ENCODE measurements at places on chromosomes 16 and 17.
A peak's percentile ranks its signal among the peaks of the same experiment; 100 is the strongest.

DNA sequence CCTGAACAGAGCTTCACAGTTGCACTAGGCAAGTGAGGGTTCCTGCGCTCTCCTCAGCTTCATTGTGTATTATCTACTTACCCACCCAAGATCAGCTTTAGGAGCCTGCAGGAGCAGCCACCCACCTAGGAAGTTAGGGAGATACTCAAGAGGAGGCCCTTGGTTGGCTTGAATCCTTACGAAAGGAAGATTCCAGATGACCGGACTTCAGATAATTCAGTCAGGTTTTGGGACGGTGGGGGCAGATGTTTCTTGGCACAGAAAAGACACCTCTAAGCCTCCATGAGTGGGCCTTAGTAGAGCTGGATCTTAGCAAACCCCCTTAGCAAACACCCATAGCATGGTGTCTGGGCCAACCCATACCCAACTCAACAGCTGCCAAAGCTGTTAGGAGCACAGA, 2.4 kb upstream of the CBFB start:
- no peak for DNase-seq

GRCh38 chr16:21001262-21001661, 100.7 kb downstream of the LYRM1 start:
- no peak for DNase-seq

GRCh38 chr16:90040152-90041023, 21.1 kb upstream of the DBNDD1 start:
- no peak for DNase-seq

DNA sequence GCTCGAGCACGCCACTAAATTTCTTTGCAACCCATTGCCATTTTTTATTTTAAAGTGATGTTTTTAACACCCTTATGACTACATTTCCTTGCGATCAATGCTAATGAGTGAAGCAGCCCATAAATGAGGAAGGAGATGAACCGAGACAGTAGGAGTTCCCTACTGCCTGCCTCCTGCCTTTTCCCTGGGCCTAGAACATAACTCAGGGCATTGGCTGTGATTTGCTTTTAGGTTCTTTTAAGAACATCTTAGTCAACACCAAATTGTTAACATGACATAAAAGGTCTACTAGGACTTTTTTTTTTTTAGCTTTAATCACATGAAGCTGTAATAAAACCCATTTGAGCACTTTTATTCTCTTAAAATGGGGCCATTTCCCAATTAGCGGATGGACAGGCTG, 81.3 kb downstream of the MAP2K6 start:
- no peak for DNase-seq

- no peak for DNase-seq
Observed at GRCh38 chr17:57256708-57257112, 387 bp downstream of the MSI2 start.

DNA sequence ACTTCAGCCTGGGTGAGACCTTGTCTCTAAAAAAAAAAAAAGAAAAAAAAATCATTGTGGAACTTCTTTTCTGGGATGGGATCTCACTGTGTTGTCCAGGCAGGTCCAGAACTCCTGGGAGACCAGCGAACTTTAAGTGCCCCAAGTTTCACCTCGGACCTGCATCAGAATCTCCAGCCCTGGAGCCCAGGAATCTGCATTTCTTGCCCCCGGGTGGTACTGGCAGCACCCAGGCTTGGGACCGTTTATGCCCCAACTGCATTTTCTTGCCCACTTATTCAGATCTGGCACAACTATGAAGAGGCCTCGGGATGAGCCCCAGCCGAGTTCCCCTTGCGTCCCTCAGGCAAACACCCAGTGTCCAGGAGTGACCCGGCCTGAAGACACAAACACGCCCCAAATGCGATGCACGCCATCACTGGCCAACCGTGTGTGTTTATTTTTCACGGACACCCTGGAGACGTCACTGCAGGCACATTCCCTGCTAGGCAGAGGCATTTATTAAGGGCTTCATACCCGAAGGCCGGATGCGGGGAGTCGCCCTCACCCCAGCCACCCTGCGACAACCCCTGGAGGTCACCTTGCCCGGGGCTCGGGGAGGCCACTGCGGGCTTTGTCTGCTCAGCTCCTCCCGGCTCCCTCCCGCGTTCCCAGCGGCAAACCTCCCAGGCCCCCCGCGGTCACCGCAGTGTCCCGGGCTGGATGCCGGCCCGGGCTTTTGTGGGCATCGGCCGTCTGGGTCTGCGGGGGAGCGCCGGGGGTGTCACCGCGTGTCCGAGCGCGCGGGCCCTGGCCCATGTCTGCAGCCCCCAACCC, 684 bp upstream of the SPIRE2 start:
- DNase-seq, result no peak

GRCh38 chr16:50565428-50565827, 17.2 kb downstream of the NKD1 start:
- DNase-seq, result no peak

- no peak for DNase-seq
Observed at GRCh38 chr17:76383546-76384221, 725 bp upstream of the SPHK1 start.

GRCh38 chr17:64111831-64112230, 18.1 kb downstream of the ERN1 start:
- no peak for DNase-seq

- DNase-seq, result no peak
Observed at GRCh38 chr17:68860941-68861340, 94.3 kb downstream of the ABCA8 start.

DNA sequence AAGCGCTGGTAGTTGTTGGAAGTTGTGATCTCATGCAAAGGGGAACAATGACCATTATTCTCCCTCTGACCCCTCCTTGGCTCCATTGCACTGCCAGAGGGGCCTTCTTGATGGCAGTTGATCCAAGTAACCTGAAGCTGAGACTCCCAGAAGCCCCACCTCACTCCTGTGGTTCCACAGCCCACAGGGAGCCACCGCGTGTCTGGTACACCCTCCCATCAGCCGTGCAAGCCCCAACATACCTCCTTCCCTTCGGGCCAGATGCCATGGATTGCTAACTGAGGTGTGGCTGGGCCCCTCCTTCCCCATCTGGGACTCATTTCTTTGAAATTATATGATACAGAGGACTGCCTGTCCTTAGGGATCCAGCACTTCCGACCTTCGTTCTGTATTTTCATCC, 17.8 kb downstream of the SAP30BP start:
- peak; percentile 90 for DNase-seq

GRCh38 chr17:42291129-42291528, 2.8 kb downstream of the STAT5A start:
- DNase-seq, result no peak

GRCh38 chr16:19573997-19574396, 18.5 kb downstream of the VPS35L start:
- DNase-seq, result no peak

DNA sequence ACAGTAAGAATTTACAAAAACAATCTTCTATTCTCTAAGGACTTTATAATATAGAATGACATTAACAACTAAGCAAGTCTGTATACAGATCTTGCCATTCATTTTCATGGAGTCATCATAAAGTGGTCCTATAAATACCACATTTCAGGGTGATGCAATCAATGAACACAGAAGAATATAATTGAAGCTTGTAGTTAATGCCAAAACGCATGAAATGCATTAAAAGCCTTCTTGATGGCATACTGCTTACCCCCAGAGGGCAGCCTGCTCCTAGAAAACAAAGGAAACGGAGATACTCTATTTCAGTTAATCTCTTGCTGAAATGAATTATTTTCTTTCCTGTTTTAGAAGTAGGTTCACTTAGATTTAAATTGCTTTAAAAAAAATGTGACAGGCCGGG, 45.2 kb upstream of the STAC2 start:
- DNase-seq, result no peak

DNA sequence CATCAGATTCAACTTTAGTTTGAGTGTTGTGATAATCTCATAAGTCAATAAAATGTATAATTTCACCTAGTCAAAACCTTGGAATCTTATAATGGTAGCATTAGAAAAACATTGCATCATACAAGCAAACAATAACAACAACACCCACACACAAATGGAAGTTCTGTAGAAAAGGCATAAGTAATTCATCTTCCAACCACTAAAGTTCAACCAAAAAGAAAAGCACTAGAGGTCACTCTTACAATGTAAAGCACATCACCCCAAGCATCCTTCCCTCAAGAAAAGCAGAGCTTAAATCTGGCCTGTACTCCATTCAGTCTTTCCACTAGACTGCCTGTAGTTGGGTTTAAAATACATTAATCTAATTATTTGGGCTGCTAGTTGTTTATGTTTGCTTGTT, 1.8 kb downstream of the CNTNAP4 start:
- DNase-seq, result no peak

DNA sequence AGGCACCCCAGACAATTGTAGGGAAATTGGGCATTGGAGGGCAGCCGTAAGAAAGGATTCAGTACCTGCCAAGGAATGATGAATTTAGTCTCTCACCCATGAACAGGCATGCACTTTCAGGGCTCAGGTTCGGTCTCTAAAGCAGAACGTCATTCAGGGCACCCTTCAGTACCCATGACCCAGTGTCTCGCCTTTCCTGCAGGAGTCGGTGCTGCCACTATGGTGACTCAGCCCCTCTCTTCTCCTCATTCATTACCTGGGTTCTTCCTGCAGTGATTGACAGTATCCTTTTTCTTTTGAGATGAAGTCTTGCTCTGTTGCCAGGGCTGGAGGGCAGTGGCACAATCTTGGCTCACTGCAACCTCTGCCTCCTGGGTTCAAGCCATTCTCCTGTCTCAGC, 8.4 kb downstream of the SOST start:
- DNase-seq, result no peak

GRCh38 chr17:66348584-66349165, 46.3 kb downstream of the PRKCA start:
- no peak for DNase-seq

DNA sequence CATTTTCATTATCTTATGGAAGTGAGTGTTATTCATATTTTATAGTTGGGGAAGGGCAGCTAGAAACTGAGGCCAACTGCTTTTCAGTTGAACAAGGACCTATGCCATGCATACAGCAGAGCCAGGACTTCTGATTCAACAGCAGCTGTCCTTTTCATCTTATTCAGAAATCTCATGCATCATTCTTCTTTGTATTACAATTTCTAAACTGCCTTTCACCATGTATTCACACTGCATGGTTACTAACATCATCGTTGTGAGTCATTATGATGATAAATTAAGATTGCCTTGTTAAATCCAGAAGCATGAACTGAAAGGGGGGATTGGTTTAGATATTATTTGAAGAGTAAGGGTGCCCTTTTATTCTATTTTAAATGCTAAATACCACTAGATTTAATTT, 1470.1 kb upstream of the GOT2 start:
- DNase-seq, result no peak

DNA sequence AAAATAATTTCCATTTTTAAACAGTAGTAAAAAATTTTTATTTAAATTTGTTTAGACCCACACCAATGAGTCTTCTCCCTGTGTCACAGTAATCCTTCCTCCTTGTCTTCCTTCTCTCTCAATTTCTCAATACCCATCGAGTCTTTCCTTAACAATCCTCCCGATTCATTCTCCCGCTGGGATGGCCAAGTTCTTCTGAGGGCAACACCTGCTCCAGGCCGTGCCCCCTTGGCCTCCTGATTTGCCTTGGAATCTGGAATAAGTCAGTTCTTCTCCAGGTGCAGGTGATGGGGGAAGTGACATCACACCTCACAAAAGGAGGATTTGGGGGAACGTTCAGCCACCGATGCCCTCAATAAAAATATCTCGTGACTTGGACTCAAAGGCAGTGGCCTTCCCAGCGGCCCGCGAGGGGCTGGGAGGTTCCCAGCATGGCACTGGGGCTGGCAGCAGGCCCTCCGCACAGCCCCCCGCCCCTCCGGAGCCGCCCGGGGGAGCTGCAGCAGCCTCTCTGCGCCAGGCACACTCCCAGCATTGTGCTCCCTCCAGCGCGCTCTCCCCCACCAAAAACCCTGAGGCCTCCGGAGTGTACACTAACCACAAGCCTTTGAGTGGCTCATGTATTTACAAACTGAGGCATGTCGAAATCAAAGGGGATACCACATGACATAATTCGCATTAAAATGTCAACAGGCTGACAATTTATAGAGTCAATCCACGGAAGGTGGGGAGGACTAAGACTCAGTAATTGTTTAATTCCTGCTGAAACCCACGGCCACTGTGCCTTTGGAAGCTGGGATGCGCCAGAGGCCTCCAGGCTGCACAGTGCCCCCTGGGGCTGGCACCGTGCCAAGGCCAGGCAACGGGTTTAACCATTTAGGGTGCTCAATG, 120.5 kb downstream of the ZFHX3 start:
- no peak for DNase-seq

DNA sequence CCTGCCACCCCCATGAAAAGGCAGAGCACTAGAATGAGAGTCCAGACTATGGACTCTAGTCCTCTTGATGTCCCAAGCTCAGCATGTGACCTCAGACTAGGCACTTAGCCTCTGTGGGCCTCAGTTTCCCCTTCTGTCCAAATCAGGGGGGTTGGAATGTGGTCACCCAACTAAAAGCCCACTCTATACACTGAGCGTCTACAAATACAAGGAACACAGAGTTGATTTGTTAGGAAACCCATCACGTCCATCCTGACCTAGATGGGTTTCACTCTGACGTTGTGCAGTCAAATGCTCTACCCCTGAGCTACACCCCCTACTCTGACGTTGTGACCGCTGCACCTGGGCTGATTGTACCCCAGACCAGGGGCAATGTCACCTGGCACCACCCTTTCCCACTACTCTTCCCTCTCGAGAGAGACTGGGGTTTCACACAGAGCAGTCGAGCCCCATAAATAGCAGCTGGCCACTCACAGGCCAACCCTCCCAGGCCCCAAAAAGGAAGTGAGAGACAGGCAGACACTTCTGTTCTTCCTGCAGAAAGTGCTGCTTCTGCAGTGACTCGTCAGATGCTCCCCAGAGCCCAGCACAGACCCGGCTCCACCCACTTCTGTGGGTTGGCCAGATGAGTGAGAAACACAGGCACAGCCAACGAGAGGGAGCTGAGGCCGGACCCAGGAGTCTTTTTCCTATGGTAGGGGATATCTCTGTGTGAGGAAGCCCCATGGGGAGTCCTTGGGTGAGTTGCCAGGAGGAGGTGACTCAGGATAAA, 16.1 kb upstream of the TNFRSF13B start:
- DNase-seq, result no peak

GRCh38 chr17:76345377-76345974, 8.2 kb downstream of the PRPSAP1 start:
- no peak for DNase-seq

- no peak for DNase-seq
Observed at GRCh38 chr17:5330981-5331380, 48.9 kb downstream of the RABEP1 start.

DNA sequence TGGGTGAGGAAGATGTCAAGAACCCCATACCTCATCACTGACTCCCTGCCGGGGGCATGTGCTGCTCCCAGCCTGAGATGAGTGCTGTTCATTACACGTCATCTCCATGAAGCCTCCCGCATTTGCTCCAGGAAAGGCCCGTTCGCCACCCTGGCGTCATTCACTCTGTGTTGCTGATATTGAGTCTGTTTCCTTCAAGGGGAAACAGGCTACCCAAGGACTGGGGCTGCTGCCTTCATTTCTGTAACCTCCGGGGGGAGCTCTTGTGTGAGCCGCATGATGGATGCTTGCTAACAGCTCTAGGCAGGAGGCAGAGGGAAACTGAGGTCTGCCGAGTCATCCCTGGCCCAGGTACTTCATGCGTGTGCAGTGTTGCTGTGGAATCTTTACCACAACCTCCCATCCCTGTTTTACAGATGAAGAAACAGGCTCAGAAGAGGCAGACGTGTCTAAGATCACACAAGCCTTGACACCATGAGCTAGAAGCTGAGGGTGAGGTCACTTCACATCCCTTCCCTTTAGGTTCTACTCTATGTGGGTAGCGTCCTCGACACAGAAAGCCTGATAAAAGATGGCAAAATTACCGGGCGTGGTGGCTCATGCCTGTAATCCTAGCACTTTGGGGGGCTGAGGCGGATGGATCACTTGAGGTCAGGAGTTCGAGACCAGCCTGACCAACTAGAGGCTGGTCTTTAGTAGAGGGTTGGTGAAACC, 3.5 kb upstream of the ARMC5 start:
- DNase-seq, result no peak

All from vagina (tissue), 2 donors.